Adrenal gland (tissue), 19 donors: ENCODE measurements at places on chromosomes 5 and 9. TPM values are rescaled to one million over a fixed set of nuclear protein-coding genes. Genes with fewer than 3 reads are reported as not detected.

DNA sequence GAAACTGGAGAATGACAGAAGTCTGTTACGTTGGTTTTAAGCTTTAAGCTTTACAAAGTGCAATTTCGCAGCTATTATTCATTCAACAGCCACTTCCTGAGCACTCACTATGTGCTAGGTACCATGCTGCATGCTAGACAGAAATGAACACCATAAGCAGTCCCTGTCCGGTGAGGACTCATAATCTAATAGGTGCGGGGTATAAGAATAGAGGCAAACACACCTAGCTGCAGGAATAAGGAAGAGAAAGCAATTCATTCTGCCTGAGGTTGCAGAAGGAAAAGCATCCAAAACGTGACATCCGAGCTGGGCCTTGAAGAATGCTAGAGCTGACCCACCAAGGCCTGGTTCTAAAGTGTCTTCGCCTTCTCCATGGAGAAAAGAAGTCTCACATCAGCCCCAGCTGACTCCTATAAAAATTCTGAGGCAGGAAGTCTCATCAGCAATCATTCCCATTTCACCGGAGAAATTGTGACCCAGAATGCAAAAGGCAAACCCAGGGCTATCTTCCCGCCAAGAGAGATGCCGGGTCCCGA is 542 bp downstream of the FKBP15 start:
- no peaks in the 10 kb centered on the region for H3K36me3 ChIP-seq
- peak overlapping the region; percentile 63 for H3K4me3 ChIP-seq
- H3K27ac ChIP-seq: peak overlapping the region; percentile 92

DNA sequence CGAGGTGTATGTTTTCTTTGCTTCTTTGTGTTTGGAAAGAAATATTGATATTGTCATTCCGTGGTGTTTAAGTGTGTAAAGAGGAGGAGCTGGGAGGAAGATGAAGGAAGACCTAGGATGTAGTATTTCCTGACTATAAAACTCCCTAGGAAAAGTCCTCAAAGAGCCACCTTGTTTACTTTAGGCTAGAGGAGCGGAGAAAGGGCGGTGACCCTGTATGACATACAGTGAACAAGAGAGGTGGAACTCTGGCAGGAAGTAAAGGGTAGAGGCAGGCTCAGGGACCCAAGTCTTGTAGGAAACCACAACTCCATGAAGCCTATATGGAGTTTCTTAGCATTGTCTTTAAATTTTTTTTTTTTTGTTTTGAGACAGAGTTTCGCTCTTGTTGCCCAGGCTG is 303.9 kb downstream of the DOCK8 start:
- H3K4me3 ChIP-seq: no peak overlapping the region
- H3K27me3 ChIP-seq: no peaks in the 10 kb centered on the region
- no peaks in the 10 kb centered on the region for H3K4me1 ChIP-seq
- no peaks in the 10 kb centered on the region for H3K36me3 ChIP-seq
- DNase-seq: no peak
- no peak overlapping the region for H3K27ac ChIP-seq

DNA sequence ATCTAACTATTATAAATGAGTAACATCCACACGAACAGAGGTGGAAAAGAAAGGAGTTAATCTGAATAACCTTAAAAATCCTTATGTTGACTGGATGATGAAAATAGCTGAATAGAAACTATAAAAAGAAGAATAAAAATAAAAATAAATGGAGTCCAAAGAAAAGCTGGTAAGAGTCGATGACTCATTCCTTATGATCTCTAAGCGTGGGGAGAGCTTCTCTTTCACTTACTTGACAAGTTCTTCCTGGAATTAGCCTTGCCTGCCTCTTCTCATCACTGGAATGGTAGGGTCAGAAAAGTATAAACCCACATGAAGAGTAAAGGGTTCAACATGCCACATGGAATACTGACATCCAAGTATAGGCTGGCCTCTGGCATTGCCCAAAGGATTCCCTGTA is 477.0 kb upstream of the RGMB start:
- H3K27ac ChIP-seq: no peak overlapping the region
- H3K4me3 ChIP-seq: no peak overlapping the region
- DNase-seq: no peak
- no peaks in the 10 kb centered on the region for H3K36me3 ChIP-seq

DNA sequence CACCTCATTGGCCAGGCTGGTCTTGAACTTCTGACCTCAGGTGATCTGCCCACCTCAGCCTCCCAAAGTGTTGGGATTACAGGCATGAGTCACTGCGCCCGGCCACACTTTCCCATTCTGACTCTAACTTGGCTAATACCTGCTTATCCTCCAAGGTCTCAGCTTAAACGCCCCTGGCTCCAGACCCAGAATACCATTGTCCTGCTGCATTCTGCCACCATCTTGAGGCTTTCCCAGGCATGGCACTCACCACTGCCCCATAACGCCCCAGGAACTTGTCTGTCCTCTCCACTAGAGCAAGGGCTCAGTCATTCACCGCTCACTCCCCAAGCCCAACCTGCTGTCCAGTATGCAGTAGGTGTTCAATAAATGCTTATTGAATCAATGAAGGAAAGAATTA is 39.8 kb downstream of the CAMK2A start:
- DNase-seq: no peak
- no peak overlapping the region for H3K4me3 ChIP-seq
- H3K36me3 ChIP-seq: no peaks in the 10 kb centered on the region
- H3K4me1 ChIP-seq: no peaks in the 10 kb centered on the region

GRCh38 chr5:6905883-6906282 is 192.7 kb downstream of the TENT4A start:
- H3K36me3 ChIP-seq: no peaks in the 10 kb centered on the region
- H3K4me1 ChIP-seq: no peaks in the 10 kb centered on the region
- H3K27me3 ChIP-seq: no peaks in the 10 kb centered on the region
- no peak overlapping the region for H3K4me3 ChIP-seq
- DNase-seq: no peak

DNA sequence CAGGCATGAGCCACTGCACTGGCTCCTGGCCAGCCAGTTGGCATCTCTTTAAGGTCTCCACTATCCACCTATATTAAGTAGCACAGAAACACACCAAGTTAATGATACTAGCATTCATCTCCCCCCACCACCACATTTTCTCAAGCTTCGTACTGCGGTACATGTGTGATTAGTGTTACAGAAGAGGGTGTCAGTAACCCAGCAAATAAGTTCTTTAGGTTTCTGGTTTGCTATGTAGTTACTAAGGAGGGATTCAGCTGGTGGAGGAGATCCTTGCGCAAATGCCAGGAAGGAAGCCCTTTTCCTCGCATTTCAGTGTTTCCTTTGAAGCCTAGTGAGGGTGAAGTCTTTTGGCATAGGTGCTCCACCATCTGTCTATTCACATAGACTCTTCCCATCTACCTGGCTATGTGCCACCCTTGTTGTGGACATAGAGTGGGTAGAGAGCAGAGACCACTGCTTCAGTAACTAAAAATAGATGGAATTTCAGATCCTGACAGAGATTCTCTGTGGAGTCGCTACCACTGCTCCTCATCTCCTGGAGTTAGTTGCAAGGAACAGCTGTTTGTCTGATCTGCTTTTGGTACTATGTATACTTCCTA is 16.7 kb downstream of the UBE2D2 start:
- H3K27ac ChIP-seq: no peak overlapping the region
- H3K4me1 ChIP-seq: peaks cover 5% of the 10 kb centered on the region
- DNase-seq: no peak
- no peaks in the 10 kb centered on the region for H3K36me3 ChIP-seq

DNA sequence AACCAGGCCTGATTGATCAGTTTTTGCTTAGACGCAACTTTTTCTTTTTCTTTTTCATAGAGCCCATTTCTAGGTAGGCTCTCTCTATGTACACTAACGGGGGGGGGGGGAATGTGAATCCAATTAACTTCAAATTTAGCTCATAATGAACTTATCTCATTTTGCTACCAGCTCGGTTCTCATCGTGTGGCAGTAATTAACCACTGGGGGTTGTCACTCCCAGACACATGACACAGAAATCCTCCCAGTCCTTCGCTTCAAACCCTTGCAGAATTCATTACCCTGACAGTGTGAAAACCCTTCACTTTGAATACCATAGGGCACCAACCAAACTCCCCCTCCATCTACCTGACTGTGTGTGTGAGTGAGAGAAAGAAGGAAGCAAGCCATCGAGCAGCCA is 144.2 kb downstream of the PAX5 start:
- H3K4me3 ChIP-seq: no peak overlapping the region
- H3K27me3 ChIP-seq: peaks cover 6% of the 10 kb centered on the region
- no peak overlapping the region for H3K27ac ChIP-seq

DNA sequence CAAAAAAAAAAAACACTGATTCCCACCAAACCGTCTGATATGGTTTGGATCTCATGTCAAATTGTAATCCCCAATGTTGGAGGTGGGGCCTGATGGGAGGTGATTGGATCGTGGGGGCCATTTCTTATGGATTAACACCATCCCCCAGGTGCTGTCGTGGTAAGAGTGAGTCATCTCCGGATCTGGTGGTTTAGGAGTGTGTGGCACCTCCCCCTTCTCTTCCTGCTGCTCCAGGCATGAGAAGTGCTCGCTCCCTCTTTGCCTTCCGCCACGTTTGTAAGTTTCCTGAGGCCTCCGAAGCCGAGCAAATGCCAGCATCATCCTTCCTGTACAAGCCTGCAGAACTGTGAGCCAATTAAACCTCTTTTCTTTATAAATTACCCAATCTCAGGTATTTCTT is 45.2 kb downstream of the HSD17B3 start:
- H3K27ac ChIP-seq: no peak overlapping the region
- H3K4me3 ChIP-seq: no peak overlapping the region
- no peaks in the 10 kb centered on the region for H3K36me3 ChIP-seq
- H3K4me1 ChIP-seq: no peaks in the 10 kb centered on the region
- no peaks in the 10 kb centered on the region for H3K27me3 ChIP-seq
- no peak for DNase-seq

GRCh38 chr9:115416299-115416698 is 298.3 kb upstream of the TNC start:
- H3K27ac ChIP-seq: no peak overlapping the region
- H3K27me3 ChIP-seq: no peaks in the 10 kb centered on the region
- no peaks in the 10 kb centered on the region for H3K4me1 ChIP-seq

GRCh38 chr9:37555786-37556185 is 20.4 kb downstream of the FBXO10 start:
- H3K27me3 ChIP-seq: no peaks in the 10 kb centered on the region
- no peak overlapping the region for H3K27ac ChIP-seq
- H3K4me1 ChIP-seq: no peaks in the 10 kb centered on the region
- no peak for DNase-seq

DNA sequence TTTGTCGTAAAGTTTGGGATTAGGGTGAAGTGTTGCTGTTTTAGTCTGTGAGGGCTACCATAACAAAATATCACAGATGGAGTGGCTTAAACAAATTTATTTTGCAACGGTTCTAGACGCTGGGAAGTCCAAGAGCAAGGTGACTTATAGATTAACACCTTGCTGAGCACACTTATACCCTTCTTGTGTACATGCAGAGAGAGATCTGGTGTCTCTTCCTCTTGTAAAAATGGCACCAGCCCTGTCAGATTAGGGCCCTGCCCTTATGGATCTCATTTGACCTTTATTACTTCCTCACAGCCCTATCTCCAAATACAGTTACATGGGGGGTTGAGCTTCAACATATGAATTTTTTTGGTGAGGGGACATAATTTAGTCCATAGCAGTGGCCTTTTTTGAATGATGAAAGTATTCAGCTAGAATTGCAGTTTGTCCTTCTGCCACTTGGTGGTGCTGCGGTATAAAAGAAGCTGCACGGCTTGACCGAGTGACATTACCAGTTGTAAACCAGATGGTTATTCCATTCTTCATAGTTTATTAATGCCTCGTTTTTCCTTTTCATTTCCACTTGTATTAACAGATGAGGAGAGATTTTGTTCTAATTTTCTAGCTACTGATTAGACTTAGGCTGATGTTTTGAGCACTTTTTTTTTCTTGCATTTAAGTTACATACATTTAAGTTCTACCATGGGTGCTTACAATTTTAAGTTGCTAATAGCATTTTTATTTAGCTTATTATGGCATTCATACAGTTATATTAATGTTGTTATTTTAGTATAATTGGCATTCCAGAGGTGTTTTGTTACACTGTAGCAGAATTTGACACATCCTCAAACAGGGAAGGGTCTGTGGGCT is 19.4 kb downstream of the DCP2 start:
- H3K36me3 ChIP-seq: no peaks in the 10 kb centered on the region
- no peaks in the 10 kb centered on the region for H3K27me3 ChIP-seq
- no peak overlapping the region for H3K4me3 ChIP-seq
- no peaks in the 10 kb centered on the region for H3K4me1 ChIP-seq
- DNase-seq: peak; percentile 69

- DNase-seq: no peak
- H3K4me3 ChIP-seq: no peak overlapping the region
- H3K27me3 ChIP-seq: no peaks in the 10 kb centered on the region
These were observed 100.3 kb downstream of the ATG10 start for GRCh38 chr5:82072138-82072537.

DNA sequence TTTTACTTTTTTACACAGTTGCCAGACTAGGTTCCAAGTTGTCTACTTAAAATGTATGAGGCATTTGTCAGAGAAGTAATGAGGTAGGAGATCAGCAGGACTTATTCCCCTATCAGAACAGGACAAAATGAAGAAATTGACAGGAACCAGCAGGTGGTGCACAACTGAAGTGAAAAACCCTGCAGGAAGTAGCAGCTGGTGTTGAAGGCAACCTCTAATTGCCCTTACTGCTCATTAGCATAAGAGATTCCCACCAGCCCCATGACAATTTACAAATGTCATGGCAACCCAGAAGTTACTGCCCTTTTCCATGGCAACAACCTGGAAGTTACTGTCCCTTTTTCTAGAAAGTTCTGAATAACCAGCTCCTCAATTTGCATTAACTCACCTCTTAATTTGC is 5.4 kb downstream of the PCDHB15 start:
- no peaks in the 10 kb centered on the region for H3K27me3 ChIP-seq
- H3K4me3 ChIP-seq: no peak overlapping the region
- H3K36me3 ChIP-seq: no peaks in the 10 kb centered on the region
- no peaks in the 10 kb centered on the region for H3K4me1 ChIP-seq
- no peak for DNase-seq

DNA sequence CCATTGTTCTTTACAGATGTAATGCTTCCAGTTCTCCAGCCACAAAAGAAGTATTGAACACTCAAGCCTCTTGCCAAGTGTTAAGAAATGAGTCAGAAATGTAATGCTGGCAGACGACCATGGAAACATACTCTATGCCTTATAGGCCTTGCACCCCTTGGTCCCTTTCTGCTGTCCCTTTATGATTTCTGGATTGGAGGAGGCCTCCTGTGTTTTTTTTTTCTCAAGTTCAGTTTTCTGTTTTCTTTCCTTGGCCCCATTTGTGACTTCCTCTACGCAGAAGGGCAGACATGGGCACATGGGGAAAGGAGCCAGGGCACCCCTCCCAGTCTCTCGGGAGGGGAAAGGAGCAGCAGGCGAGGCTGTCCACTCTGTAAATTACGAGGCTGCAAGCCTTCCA is 53.4 kb downstream of the SNX18 start:
- no peaks in the 10 kb centered on the region for H3K27me3 ChIP-seq
- no peak overlapping the region for H3K27ac ChIP-seq
- no peaks in the 10 kb centered on the region for H3K36me3 ChIP-seq
- no peak overlapping the region for H3K4me3 ChIP-seq
- no peaks in the 10 kb centered on the region for H3K4me1 ChIP-seq

- DNase-seq: no peak
- no peaks in the 10 kb centered on the region for H3K4me1 ChIP-seq
- no peak overlapping the region for H3K4me3 ChIP-seq
- H3K36me3 ChIP-seq: no peaks in the 10 kb centered on the region
These were observed 353.5 kb downstream of the NDUFS4 start for GRCh38 chr5:53913941-53914340.

Gene LRRC19
- total RNA-seq: not detected

Gene RGS7BP
- total RNA-seq: 8.0 TPM

Gene GTF3C5
- 55.9 TPM for total RNA-seq

Gene SLC6A3
- not detected for total RNA-seq

Gene PDLIM4
- total RNA-seq: 8.0 TPM

Gene NPR3
- 3.8 TPM for total RNA-seq

Gene PCDHGA6
- 2.8 TPM for total RNA-seq

Gene EIF4E1B
- total RNA-seq: not detected
